ENCODE measurements at places on chromosomes 3 and 15.

GRCh38 chr3:12155828-12156227 is 2.9 kb downstream of the TIMP4 start:
- peak; percentile 93 for DNase-seq

GRCh38 chr15:92576597-92577200 is 78.9 kb downstream of the FAM174B start:
- DNase-seq = no peak

GRCh38 chr3:64008487-64009351 is 14.6 kb downstream of the PSMD6 start:
- no peak for DNase-seq

GRCh38 chr15:43920815-43921214 is 94.0 kb downstream of the WDR76 start:
- no peak for DNase-seq

GRCh38 chr3:193896419-193896818 is 239.5 kb upstream of the HES1 start:
- no peak for DNase-seq

- DNase-seq = no peak
Measured at GRCh38 chr3:195221015-195221853, 49.7 kb downstream of the XXYLT1 start.

- DNase-seq = no peak
Measured at GRCh38 chr15:59873644-59874272, 130.4 kb upstream of the FOXB1 start.

- DNase-seq = no peak
Measured at GRCh38 chr3:188076176-188076575, 77.8 kb upstream of the LPP start.

GRCh38 chr15:90648137-90649070 is 68.7 kb upstream of the BLM start:
- DNase-seq = peak; percentile 71

DNA sequence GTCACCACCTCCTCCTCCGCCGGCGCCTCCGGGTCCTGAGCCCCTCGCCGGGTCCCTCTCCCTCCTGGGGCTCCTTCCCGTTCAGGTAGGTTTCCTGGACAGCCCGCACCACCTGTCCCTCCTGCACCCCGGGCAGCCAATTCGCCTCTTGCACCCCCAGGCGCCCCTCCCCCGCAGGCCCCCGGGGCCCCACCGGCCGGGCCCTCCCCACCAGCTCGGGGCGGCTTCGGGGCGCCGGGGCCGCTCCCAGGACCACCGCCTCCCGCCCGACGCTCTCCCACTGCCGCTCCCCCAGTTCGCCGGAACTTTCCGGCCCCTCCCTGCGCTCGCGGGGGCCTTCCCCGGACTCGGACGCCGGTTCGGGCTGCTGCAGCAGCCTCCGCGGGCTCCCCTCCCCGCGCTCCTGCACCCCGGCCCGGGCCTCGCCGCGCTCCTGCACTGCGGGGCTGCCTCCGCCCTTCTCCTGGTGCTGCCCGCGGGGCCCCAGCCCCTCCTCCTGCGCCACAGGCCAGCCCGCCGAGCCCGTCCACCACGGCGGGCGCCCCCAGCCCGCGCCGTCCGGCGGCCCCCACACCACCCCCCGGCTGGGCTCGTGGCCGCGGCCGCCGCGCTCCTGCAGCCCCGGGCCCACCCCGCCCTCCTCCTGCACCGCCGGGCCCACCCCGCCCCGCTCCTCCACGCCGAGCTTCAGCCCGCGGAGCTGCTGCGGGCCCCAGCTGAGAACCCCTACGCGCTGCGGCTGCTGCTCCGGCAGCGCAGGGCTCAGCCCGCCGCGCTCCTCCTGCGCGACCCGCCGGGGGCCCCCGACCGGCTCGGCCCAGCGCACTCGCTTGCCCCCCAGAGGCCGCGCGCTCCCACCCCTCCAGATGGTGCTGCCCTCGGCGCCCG is 587 bp upstream of the TNK2 start:
- DNase-seq = no peak

Data from kidney tubule cell (primary cell).